NT2/D1 (cell line): ENCODE measurements at places on chromosomes 16 and 17.

GRCh38 chr16:84810518-84811273, 9.1 kb upstream of the CRISPLD2 start:
- DNase-seq: no peak

DNA sequence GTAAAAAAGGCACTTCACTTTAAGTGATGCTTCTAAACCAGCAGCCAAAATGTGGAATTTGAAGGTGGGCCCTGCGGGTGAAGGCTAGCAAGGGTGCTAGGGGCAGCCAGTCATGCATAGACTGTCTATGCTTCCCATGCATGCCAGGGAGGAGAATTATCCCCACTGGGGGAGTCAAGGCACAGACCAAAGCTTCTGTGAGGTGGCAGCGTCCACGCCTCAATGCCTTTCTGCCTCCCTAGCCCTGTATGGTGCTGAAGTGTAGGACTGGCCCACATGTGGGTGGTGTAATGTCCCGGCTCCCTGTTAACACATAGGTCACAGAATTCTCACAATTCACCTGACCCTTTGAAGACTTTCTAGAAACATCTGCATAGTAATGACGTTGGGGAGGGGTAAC, 1.9 kb downstream of the HS3ST2 start:
- DNase-seq: no peak

DNA sequence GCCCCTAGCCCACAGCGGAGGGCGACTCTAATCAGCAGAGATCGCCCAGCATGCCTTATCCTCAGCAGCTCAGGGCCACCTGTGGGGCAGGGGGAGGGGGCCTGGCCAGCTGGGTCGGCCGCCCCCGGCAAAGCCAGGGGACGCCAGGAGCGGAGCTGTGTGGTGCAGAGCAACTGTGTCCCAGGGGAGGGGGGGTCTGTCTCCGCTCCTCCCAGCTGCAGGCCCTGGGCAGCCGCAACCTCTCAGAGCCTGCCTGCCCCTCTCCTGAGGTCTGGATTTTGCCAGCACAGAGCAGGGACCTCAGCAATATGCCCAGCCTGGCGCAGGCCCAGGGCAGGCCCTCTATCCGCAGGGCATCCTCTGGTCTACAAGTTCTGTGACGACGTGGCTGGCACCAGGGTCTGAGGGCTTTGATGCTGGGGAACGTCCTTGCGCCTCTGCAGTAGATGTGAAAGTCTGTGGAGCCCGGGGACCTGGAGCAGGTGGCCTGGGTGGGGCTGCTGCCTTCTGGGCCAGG, 36.5 kb upstream of the SLC38A10 start:
- DNase-seq: no peak

DNA sequence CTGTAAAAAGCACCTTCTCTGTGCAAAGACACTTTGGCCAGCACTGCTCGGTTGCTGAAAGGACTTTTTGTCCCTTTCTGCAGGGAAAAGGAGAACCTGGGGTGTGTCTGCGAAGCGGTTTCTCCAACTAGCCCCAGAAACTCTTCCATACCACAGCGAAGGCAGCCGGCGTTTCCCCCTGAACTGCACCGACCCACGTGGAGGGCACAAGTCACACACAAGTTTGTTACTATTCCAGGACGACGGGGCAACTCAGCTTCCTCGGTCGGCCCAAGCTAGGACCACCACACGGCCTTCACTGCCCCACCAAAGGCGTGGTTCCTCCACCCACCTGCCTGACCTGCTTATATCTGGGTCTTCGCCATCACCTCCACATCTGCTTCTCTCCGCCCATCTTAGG, 1.9 kb downstream of the RTN4RL1 start:
- DNase-seq: no peak

GRCh38 chr16:69526831-69527655, 38.7 kb upstream of the NFAT5 start:
- no peak for DNase-seq

DNA sequence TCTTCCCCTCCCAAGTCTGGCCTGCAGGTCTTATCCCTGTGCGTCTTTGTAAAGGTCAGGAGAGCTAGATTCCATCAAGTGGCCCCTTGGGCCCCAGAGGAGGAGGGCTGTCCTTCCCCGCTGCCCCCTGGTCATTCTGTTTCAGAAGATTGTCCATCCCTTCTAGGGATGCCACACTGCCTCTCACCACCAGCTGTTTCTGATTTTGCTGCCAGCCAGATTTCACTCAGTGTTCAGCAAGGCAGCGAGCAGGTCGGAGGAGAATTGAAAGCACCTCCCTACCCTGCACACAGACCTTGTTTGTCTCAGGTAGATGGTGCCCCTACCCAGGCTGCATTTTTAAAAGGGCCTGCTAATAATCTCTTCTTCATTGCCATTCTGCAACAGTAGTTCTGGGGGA, 21.7 kb upstream of the NAT9 start:
- no peak for DNase-seq
